HS-27A (cell line): ENCODE measurements at places on chromosomes 6 and 20.

- DNase-seq = no peak
These were observed 29.1 kb downstream of the QRSL1 start for GRCh38 chr6:106658469-106658868.

- no peak for DNase-seq
These were observed 248.5 kb downstream of the TSHZ2 start for GRCh38 chr20:53220482-53221307.

DNA sequence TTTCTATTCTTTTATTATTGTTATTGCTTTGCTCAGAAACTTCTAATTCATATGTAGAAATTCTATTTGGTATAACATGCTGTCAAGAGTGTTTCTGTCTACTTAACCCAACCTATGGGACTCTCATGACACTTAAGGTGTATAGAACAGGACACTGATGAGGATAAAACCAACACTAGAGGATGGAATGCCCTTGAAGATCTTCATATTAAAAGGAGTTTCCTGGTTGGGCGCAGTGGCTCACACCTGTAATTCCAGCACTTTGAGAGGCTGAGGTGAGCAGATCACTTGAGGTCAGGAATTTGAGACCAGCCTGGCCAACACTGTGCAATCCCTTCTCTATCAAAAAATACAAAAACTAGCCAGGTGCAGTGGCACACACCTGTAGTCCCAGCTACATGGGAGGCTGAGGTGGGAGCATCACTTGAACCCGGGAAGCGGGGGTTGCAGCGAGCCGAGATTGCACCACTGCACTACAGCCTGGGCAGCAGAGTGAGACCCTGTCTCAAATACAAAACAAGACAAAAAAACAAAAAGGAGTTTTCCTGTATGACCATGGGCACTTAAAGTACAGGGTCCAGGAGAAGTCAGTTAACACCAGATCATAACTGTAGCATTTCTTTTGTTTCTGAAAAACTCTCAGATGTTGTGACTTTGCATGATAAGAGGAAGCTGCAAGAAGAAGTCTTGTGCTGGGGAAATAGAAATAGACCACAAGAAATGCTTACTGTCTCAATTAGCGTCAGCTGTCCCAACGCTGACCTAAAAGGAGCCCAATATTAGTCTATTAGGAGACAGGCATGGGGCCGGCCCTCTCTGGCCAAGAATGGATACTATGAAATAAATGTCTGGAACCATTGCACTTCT lies 38.9 kb upstream of the CD2AP start:
- DNase-seq = no peak

DNA sequence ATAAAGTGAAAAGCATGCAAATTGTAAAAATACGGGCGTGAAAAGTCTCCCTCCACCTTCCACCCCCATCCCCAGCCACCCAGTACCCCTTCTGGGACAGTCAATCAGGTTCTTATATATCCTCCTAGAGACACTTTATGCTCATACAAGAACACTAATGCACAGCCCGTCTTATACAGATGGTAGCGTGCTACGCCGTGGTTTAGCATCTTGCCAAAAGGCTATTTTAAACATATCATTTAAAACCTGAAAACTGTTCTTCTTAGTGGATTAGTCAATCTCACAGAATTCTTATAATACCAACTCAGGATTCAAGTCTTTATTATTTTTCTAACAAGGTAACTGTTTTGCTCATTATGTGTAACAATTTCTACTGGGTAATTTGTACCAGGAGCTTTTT lies 57.2 kb upstream of the MRPS10 start:
- DNase-seq = no peak

DNA sequence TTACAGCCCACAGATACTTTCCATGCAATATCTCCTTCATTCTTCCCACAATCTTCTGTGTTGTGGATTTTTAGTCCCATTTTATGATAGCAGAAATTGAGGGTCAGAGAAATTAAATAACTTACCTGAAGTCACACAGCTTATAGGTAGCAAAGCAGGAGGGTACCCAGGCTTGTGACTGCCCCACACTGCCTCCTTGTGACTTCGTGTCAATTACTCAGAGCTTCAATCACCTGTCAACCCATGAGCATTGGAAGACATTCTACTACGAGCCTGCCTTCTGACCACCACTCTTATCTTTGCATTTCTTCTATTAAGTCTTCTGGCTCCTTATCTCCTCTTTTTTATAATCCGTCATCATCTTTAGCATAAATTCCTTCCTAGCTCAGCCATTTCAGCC lies 71.6 kb upstream of the NRSN1 start:
- DNase-seq = no peak
